Hematopoietic multipotent progenitor cell treated with erythropoietin and hydrocortisone succinate and interleukin-3 and kit ligand, for 15 days (in vitro differentiated cells): ENCODE measurements at places on chromosomes 6 and 20.

GRCh38 chr6:30818391-30818841 is 65.9 kb upstream of the DDR1 start:
- DNase-seq, result no peak

DNA sequence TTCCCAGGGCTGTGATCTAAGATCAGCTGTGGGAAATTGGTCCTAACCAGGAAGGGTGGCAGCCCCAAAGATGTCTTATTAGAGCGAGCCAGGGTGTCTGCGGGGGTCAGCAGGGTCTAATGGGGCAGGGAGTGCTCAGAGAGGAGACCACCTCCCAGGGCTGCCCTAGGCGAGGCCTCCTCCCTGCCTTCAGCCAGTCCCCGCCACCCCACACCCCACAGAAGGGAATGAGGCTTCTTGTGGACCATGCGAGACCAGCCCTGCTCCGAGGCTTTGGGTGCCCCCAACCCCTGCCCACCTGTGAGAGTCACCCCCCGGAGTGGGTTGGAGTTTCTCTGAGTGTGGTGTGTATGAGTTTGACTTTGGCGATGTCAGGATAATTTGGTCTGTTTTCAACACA is 37.8 kb downstream of the SYNJ2 start:
- no peak for DNase-seq

DNA sequence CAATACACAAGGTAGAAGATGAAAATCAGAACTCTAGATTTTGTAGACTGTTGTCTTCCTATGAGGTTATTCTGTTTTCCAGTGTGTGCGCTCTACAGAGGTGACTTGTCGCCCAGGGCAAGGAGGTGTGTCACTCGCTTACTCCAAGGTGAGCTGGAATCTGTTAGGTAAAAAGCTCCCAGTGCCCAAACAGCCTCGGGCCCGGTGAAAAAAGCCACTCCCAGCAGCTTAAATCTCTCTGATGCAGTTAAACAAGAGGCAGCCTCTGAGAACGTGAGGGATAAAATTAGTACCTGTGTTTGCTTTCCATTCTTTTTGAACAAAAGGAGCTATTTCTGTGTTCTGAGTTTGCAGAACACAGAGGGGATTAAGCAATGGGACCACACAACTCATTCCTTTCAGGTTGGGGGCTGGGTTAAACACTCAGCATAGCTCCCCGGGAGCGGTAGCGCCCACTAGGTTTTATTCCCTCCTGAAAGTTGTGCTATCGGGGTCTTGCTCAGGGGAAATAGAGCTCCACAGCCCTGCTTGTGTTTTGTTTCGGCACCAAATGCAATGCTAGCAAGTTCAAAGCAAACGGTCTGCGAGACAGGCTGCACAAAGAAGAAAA is 181.2 kb downstream of the FOXA2 start:
- no peak for DNase-seq

GRCh38 chr6:130882370-130882769 is 55.2 kb downstream of the SMLR1 start:
- no peak for DNase-seq

GRCh38 chr20:13261460-13262301 is 40.6 kb downstream of the ISM1 start:
- DNase-seq, result peak; percentile 5

GRCh38 chr6:97000138-97000537 is 75.6 kb downstream of the KLHL32 start:
- no peak for DNase-seq
